Endothelial cell of umbilical vein (primary cell): ENCODE measurements at places on chromosomes 11 and 22.

DNA sequence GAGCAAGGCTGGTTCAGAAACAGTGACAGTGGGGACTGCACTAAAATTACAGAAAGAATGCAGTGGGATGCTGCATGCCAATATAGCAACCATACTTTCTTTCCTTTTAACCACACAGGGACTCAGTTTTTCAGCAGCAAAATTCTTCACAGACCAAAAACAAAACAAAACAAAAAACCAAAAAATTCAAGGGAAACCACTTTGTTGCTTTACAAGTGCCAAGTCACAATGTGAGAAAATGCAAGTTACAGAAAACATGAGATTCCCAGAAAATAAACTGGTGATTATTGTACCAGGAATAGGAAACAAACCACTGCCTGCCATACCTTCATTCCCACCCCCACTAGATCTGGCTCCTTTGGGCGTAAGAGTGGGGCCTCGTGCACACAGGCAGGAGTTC, 52.6 kb downstream of the TENM4 start:
- DNase-seq, result no peak

DNA sequence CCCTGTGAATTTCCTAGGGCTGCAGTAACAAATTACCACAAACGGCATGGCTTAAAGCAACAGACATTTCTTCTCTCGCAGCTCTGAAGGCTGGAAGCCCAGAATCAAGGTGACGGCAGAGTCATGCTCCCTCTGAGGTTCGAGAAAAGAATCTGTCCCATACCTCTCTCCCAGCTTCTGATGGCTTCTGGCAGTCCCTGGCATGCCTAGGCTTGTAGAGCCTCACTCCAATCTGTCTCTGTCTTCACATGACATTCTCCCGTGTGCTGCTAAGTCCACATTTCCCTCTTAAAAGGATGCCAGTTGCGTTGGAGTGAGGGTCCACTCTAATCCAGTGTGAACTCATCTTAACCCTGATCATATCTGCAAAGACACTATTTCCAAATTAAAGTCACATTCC, 116.2 kb downstream of the NECTIN1 start:
- DNase-seq, result no peak

GRCh38 chr11:114219559-114220349, 76.4 kb upstream of the NNMT start:
- DNase-seq, result peak; percentile 95

GRCh38 chr11:28619846-28620540, 511.8 kb downstream of the METTL15 start:
- peak; percentile 52 for DNase-seq

- no peak for DNase-seq
Measured at GRCh38 chr11:132072858-132073211, 702.4 kb downstream of the NTM start.

GRCh38 chr11:101474666-101475065, 109.1 kb downstream of the TRPC6 start:
- DNase-seq, result no peak

- no peak for DNase-seq
Measured at GRCh38 chr11:17921659-17922415, 91.0 kb downstream of the SERGEF start.

DNA sequence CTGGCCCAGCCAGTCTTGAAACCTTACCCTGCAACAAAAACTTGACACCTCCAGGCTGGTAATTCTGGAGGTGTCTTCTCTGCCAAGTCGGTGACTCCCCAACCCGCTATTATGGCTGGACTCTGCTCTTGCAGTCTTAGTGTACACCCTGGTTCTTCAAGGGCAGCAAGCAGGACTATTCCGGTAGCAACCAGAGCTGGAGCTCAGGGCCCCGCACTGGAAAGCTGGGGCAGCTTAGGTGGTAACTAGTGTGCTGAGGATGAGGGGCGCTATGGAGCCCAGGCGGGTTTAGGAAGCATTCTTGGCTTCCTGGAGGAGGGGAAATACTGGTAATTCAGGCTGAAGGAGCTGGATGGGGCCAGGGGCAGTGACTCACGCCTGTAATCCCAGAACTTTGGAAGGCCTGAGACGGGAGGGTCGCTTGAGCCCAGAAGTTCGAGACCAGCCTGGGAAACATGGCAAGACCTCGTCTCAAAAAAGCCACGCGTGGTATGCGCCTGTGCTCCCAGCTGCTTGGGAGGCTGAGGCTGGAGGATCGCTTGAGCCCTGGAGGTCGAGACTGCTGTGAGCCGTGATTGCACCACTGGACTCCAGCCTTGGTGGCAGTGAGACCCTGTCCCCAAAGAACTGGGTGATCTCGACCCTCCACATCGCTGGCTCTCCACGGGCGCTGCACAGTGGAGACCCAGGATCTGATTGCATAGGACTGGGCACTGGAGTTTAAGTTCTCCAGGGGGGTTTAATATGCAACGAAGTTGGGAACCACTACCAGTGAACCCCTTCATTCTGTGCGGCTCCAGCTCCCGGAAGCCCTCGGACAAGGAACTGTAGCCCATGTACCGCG, 10.6 kb upstream of the AIFM3 start:
- no peak for DNase-seq

DNA sequence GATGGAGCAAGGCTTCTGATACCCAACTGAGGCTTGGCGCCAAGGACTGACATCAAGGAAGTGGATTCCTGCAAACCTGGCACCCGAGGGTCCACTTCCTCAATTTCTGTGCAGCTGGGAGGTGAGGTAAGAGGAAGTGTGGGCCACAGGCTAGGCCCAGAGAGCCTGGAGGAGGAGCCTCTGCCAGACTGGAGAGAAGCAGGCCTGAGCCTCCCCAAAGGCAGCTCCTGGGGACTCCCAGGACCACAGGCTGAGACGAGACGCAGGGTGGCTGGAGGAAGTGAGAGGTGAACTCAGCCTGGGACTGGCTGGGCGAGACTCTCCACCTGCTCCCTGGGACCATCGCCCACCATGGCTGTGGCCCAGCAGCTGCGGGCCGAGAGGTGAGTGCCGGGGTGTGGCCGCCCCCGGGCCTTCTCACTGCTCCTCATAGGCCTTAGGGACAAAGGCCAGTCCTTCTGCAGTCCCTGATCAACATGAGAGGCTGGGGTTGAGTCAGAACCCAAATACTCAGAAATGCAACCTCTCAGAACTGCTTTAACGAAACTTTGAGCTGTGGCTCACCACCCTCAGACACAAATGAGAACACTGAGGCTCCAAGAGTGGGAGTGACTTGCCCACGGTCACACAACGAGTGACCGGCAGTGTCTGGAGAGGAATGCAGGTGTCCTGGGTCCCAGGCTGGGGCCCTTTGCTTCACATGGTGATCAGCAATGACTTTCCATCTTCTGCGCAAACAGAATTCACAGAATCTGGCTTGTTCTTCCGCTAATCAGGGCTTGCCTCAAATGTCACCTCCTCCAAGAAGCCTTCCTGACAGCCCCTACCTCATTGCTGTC, at the start of gene NCF4:
TSS of gene NCF4 (plus strand) at position 186 of the 839 bp plus-strand sequence. CDS start at position 352, 166 bp downstream.
- no peak for DNase-seq

DNA sequence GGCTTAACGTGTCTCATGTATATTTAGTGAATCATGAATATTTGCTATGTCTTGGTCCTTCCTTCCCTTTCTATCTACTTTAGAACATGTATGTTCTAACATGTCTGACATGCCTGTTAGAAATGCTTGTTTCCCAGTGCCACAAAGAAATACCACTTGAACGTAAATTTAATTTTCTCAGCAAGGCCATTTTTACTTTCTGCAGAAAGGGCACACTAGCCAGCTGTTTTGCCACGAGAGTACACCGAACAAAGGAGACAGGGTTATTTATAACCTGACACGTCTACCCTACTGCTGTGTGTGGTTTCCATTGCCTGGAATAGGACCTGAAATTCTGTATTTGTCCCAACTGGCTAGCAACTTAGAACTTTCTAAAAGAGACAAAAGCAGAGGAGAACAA, 7.4 kb upstream of the ZBTB44 start:
- no peak for DNase-seq

DNA sequence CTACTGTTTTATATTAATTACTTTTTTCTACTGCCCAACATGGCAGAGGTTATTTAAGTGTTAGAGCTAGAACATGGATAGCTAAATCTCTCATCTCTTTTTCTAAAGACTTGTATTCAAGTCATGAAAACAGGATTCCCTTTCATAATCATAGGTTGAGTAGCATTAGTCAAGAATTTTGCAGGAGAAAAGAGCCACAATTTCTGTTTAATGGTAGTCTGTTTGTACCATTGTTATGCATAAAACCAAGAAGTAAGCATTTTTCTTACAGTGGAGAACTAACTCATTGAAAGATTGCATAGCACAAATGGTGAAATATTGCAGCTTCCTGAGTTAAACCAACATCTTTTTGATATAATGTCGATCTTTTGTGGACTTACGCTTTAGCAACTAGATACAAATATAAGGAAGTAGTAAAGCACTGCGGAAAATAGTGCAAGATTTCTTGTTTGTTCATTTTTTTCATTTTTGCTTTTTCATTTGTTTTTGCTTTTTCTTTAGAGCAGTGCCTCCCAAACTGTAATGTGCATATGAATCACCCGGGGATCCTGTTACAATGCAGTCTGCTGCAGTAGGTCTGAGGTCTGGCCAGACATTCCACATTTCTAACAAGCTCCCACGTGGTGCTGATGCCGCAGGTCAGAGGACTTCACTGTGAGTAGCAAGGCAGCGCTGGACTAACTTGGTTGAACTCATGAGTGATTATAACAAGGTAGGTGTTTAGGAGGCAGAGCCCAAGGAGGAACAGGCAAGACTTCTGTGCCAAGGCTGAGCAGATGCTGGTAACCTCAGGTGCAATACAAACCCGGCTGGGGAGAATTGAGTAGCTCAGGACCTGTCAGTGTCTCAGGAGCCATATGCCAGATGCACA, 4.6 kb downstream of the ETS1 start:
- DNase-seq, result peak; percentile 64

- DNase-seq, result no peak
Measured at GRCh38 chr11:66800720-66801428, 42.4 kb upstream of the RCE1 start.

GRCh38 chr22:44941207-44941606, 68.6 kb downstream of the PHF21B start:
- DNase-seq, result no peak

GRCh38 chr11:91433284-91434010, 791.2 kb upstream of the FAT3 start:
- DNase-seq, result no peak

- DNase-seq, result no peak
Measured at GRCh38 chr11:35144136-35144741, 5.3 kb downstream of the CD44 start.

DNA sequence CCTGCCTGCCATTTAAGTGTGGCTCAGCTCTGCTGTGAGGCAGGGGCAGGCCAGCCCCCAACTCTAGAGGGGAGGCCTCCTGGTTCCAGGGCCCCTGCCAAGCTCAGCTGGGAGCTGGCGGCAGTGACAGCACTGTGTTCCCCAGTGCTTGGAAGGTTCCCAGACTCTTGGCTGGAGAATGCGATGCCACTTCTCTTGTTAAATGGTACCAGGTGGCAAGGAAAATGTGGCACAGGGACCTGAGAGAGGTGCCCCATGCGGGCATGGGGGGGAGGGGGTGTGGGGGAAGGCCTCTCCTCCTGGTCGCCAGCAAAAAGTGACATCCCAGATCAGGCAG, 8.4 kb upstream of the TNFRSF13C start:
- no peak for DNase-seq

- DNase-seq, result no peak
Measured at GRCh38 chr11:3096909-3097530, 39.8 kb upstream of the CARS1 start.

DNA sequence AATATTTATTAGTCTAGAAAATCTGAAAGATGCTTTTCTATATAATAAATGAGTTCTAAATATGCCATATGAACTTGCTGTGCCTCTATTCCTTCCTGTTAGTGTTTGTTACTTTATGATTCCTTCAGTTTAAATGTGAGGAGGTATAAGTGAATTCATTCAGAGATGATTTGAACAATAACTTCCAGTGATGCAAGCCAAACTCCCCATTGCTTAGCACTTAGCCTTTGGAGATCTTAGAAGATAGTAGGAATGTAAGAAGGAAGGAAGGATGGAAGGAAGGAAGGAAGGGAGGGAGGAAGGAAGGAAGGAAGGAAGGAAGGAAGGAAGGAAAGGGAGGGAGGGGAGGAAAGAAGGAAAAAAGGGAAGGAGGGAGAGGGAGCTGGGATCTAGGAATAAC, 25.1 kb downstream of the MMP13 start:
- no peak for DNase-seq
